ENCODE measurements at places on chromosomes 5 and 9.

GRCh38 chr9:101375546-101375945 is 9.3 kb downstream of the BAAT start:
- no peak for DNase-seq

DNA sequence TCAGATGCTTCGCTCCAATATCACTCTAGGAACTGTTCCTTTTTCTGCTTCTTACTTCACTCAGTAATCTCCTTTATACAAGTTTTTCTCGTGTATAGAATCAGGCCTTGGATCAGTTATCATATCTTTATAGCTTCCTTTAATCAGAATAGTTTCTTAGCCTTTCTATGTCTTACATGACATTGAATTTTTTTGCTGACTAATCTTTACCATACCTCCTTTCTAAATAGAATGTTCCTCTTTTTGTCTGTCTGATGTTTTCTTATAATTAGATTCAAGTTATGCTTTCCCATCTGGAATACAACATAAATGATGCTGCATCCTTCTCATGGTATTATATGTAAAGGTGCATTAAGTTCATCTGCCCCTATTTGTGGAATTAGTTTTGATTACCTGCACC is 40.2 kb upstream of the TYRP1 start:
- no peak for DNase-seq

- DNase-seq: no peak
Measured at GRCh38 chr5:56849671-56850070, 34.3 kb downstream of the MAP3K1 start.

- no peak for DNase-seq
Measured at GRCh38 chr9:21205204-21205603, 1.7 kb downstream of the IFNA10 start.

DNA sequence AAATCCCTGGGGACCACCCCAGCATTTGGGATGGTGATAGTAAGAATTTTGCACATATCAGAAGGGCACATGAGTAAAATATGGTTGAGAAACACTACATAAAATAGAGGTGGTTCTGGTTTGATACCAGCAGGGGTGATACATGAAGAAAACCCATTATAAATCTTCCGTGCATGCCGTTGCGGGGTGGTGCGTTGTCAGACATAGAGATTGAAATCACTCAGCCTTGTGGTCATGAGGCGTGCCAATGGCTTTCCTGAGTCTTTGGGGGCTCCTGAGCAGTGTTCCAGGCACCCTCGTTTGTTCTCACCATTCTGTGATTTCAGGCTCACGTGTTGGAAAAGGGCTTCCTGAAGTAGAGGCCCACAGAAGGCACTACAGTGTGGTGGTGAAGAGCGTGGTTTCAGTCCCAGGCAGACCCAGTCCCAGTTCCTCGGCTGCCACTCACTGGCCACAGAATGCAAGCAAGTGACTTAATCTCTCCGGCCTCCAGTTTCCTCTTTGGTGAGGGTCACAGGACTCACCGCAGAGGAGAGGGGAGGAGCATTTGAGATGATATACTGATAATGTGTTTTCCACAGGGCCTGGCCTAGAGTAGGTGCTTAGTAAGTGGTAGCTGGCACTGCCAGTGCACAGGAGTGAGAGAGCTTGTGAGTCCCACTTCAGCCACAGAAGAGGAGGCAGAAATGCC is 20.5 kb upstream of the GLRX start:
- DNase-seq: peak; percentile 76

GRCh38 chr5:142545650-142546322 is 140.1 kb downstream of the FGF1 start:
- DNase-seq: no peak

DNA sequence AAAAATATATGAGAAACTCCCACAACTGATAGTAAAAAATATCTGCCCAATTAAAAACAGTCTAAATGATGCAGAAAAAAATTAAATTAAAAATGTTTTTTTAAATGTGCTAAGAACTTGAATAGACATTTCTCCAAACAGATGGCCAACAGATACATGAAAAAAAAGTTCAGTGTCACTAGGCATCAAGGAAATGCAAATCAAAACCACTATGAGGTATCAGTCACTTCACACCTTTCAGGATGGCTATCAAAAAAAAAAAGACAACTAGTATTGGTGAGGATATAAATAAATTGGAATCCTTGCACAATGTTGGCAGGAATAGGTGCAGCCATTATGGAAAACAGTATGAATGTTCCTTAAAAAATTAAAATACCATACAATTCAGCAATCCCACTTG is 16.6 kb downstream of the ZNF131 start:
- DNase-seq: no peak

DNA sequence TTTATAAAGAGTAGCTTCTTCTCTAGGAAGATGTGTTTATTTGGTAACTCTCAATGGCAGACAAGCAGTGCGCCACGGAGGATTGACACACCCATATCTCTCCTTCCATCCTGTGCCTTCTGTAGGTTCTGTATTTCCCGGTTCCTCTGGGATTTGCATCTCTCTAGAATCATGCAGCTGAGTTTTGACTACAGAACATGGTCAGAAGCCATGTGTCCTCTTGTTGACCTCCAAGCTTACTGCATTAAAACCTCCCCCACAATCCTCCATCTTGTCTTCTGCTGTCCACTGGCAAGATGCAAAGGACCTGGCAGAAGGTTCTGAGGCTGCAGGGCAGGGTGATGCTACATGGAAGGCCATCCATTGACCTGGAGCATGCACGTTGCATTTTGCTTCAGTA is 482.0 kb downstream of the DMRT2 start:
- no peak for DNase-seq

DNA sequence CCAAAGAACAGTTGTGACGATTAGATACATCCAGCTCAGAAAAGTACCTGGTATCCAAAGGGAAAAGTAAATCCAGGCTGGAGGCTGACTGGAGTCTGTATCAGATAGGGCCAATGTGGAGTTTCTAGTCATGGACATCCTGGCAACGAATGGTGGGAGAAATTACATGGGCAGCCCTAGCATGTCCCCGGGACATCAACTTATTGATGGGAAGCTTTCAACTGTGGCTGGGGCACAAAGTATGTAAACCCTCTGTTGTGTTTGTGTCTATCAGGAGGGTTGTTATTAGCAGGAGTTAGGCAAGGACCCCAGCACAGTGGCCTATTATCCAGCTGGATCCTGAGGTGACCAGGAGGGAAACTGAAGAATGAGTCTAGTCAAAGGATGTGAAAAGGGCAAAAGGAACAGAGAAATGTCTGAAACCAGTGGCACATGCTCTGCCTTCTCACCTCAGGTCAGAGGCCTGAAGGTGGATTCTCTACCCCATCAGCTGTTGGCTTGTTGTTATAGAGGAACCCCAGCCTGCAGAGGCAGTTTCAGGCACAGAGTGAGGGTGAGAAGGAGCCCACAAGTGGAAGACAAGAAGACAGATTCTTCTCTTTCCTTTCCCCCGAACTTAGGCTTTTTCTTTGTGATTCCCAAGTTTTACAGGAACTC is 19.9 kb downstream of the IFNW1 start:
- no peak for DNase-seq

GRCh38 chr9:108083796-108084352 is 594.3 kb upstream of the KLF4 start:
- no peak for DNase-seq

DNA sequence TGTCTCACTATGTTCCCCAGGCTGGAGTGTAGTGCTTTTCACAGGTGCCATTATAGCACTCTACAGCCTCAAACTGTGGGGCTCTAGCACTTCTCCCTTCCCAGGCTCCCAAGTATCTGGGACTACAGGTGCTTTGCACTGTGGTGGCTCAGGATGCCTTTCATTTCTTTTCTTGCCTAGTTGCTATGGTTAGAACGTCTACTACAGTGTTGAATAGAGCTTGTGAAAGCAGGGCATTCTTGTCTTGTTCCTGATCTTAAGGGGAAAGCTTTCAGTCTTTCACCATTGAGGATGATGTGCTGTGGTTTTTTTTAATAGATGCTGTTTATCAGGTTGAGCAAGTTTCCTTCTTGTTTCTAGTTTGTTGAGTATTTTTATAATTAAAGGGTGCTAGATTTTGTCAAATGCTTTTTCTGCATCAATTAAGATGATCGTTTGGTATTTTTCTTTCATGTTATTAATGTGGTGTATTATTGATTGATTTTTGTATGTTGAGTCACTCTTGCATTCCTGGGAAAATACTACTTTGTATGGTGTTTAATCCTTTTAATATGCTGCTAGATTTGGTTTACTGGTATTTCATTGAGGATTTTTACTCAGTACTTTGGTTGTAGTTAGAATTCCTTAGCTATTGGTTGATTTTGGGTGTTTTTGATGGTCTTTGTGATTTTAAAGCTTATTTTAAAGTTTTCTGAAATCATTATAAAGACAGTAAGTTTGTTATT is 35.6 kb downstream of the GPBP1 start:
- no peak for DNase-seq

- DNase-seq: no peak
Measured at GRCh38 chr9:79477955-79478771, 93.6 kb upstream of the TLE4 start.

- DNase-seq: no peak
Measured at GRCh38 chr5:143509758-143510221, 106.3 kb upstream of the NR3C1 start.

DNA sequence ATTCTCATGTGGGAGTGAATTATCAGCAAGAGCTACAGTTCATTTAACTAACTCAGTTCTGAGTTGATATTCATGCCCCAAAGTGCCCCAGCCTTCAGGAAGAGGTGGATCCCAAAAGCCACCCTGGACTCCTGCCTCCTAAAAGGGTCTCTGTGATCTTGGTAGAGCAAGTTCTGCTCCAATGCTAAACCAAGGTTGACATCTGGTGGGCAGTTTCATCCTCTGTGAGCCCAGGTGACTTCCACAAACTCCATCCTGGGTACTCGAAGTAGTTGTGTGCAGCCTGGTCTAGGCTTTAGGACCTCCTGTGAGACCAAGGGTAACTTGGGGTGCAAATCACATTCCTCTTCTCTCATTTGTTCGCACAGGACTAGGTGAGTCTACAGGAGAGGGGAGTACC is 816.8 kb downstream of the MTRR start:
- no peak for DNase-seq

DNA sequence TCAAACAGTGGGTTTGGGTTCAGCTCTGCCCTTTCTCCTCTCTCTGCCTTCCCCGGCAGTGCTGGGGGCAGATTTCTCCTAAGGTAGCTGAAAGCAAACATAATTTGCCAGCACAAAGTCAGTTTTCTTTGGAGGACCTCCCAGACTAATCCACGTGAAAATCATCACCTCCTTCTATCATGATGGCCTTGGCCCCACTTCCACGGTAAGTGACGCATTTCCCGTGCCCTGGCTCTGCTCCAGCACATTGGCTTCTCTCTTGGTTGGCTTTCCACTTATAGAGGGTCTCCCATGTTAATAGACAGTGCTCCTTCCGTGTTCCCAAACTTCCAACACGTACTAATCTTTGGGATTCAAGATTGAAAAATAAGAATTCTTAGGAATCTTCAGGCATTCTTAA is 74.1 kb upstream of the TRIO start:
- DNase-seq: no peak

GRCh38 chr5:157342822-157343402 is 77.0 kb downstream of the CYFIP2 start:
- peak; percentile 34 for DNase-seq

- DNase-seq: no peak
Measured at GRCh38 chr9:123725389-123725788, 204.5 kb downstream of the DENND1A start.

Measured in activated CD4-positive, alpha-beta memory T cell treated with anti-CD3 and anti-CD28 coated beads, Interleukin-2, amount 10 ng/mL, durations not matched to agents 7 days and 5 days (primary cell).